ENCODE measurements at places on chromosomes 2 and 18.

DNA sequence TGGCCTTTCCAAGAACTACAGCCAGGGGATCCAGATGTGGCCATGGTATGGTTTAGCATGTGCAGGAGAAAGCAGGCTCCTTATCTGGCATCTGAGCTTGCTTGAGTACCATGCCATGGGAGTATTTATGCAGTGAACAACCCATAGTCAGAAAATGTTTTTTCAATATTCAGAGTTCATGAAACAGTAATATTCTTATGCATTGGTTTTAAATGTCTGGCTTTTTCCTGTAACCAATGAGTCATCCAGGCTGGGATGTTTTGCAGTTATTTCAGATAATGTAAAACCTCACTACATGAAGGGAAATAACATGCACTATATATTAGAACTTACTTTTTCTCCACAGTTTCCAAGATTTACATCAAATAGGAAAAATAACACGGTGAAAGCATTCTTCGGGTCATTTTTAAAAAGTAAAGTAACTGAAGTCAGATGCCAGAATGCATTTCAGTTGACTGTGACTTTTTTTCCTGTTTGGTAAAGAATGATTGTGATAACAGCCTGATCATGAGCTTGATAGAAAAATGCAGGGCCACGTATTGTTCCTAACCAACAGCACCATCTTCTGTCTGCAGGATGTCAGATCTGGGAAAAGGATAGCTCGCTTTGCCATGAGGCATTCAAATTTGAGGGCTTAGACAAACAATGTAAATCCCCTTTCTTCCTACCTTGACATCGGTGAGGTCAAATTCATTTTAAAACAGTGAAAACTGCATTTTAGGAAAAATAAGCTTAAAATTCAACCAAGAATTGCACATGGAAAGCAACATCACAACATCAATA, 152.8 kb downstream of the DSC3 start:
- DNase-seq: peak; percentile 57

DNA sequence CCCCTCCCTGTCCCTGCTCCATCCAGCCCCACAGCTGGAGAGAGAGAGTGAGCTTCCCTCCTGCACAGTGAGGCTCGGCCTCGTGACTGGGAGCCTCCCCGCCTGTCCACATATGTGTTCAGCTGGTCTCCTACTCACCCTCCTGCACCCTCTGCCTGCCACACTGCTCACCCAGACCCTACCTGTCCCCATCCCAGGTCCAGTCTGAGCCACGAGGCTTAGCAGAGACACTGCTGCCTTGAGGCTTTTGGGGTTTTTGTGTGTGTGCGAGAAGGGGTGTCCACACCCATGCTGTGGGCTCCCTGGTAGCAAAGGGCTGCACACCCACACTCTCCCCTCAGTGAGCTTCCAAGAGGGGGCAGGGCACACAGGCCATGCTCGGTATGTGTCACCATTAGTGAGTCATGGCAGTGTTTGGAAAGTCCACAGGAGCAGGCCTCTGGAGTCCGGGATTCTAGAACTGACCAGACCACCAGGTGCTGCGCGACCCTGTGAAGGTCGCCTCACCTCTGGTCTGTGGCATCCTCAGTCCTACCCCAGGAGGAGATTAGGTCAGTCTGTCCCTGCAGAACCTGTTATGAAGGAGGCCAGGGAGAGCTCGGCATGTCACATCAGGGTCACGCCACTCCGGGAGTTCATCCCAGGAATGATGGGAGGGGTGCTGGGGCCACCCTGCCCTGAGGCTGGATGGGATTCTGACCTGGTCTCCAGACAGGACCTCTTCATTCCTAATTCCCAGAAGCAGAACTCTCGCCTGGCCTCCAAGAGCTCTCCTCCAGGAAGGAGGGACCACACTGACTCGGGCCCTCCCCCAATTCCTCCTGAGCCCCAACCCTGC, 39.9 kb upstream of the SMAD7 start:
- no peak for DNase-seq

GRCh38 chr2:158841850-158842249, 46.7 kb downstream of the DAPL1 start:
- no peak for DNase-seq

DNA sequence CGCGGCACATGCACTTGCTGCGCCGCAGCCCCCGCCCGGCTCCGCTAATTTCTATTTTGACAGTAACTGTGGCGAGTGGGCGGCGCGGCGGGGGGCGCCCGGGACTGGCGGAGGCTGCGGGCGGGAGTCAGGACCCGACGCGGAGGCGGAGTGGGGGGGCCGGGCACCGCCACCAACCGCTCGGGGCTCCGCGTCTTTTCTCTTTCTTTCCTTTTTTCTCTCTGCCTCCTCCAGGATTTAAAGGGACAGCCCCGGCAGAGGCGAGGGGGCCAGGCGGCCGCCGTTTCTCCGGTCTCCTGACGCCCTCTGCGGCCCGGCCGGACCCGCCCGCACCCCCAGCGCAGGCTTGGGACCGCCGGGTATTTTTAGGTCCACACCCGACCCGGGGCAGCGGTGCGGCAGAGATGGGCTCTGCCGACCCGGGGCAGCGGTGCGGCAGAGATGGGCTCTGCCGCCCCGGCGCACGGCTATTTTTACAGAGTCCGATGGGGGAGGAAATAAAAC, 460 bp upstream of the ZBTB7C start:
- DNase-seq: peak; percentile 42

DNA sequence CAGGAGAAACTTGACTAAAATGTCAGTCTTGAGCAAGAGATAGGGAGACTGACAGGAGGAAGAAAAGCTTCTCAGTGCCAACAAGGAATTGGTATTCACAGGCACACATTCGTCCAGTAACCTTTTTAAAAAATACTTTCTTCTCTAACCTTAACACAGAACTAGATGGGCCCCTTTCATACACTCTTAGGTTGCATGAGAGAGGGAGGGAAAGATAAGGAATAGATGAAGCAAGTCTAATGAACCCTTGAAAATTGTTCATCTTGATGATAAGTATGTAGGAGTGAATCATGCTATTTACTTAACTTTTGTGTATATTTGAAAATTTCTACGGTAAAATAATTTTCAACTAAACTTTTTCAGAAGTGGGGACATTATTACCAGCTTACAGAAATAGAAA, 42.0 kb upstream of the CCDC88A start:
- DNase-seq: no peak

DNA sequence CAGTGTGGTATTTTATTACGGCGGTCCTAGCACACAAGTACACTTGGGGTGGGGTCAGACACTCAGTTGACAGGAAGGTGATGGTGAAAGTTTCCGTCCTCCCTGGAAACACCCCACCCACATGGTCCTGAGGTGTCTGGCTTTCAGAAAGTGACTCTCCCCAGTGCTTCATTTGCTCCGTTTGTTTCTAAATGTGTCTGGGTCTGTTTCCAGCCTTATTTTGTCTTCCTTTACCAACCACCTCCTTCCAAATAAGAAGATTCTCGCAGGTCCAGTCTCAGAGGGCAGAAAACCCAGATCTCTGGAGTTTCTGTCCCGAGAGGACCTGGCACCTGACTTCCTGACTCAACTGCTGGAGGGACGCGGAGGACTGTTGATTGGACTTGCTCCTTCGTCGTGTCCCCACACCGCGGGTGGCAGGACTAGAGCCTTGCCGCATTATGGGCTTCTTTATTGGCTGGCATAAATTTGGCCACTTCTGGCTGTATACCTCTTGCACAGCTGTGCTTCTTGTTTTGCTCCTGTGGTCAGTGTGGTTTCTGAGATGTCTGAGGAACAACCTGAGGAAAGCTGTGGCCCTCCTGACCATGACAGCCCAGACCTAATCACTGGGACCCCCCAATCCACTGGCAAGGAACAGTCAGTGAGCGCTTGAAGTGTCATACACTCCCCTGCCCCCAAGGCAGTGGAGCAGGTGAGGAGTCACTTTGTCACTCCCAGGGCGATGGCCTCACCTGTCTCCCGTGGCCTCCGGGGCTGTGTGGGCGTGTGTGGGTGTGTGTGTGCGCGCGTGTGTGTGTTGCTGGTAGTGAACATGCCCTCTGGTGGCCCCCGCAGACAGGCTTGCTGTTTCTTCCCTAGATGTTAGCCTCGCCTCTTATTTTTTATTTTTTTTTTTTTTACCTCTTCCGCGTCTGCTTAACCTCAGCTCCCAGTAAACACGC, 45.6 kb downstream of the MEX3C start:
- no peak for DNase-seq

- DNase-seq: no peak
Measured at GRCh38 chr18:46622451-46622850, 34.6 kb downstream of the LOXHD1 start.

GRCh38 chr2:233384015-233384414, 29.7 kb downstream of the DGKD start:
- DNase-seq: no peak

Measured in globus pallidus (tissue), 1 donor.